Stimulated activated CD8-positive, alpha-beta memory T cell treated with anti-CD3 and anti-CD28 coated beads, Interleukin-12 subunit alpha, Interleukin-12 subunit beta, amount 100 ng/mL, for 1 hour (primary cell): ENCODE measurements at places on chromosomes 2 and 18.

- DNase-seq, result no peak
These were observed 206.4 kb downstream of the NBAS start for GRCh38 chr2:15354596-15355366.

- no peak for DNase-seq
These were observed 24.6 kb downstream of the GPR55 start for GRCh38 chr2:230900336-230900995.

GRCh38 chr2:180227461-180227860, 220.4 kb upstream of the CWC22 start:
- no peak for DNase-seq

DNA sequence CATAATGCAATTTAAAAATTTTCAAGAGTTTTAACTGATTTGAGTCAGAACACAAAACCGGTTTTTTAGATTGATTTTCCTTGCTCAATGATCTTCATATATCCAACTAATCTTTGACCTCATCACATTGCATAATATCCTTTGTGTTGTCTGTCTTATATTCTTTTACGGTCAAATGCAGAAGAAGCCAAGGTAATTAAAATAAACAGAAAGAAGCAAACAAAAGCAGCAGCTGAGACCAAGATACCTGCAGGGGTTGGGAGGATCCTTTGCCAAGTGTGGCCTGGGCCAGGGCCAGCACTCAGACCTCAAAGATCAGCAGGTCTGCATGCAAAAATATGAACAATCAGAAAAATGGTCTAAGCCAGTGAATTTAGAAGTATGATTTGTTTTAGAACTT, 428.9 kb upstream of the NETO1 start:
- no peak for DNase-seq

- DNase-seq, result no peak
These were observed 1.4 kb downstream of the FZD5 start for GRCh38 chr2:207768168-207768865.

DNA sequence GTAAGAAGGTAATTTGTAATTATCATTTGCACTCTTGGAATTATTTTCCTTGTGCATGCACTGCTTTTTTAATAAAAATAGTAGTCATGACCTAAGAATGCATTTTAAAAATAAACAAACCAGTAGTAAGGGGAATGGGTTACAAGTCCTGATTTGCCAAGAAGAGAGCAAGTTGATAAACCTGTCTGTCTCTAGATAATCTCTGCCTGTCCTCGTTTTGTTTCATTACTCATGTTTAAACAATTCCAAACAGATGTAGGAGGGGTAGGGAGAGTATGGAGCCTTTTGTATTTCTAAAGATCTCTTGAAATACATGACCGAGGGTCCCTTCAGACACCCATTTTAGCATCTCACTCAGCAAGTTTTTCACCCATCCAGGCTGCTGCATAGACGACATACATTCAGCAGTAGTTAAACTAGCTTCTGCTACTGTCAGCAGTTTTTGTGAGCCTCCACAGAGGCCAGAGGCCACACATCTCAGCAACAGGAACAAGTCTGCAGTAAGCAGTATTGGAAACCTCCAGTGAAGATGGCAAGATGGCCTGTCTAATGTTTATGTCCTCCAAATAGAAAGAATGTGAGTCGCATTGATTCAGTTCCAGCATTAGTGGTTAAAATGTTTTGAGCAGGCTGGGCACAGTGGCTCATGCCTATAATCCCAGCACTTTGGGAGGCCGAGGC, 2.3 kb upstream of the EXOC6B start:
- no peak for DNase-seq

DNA sequence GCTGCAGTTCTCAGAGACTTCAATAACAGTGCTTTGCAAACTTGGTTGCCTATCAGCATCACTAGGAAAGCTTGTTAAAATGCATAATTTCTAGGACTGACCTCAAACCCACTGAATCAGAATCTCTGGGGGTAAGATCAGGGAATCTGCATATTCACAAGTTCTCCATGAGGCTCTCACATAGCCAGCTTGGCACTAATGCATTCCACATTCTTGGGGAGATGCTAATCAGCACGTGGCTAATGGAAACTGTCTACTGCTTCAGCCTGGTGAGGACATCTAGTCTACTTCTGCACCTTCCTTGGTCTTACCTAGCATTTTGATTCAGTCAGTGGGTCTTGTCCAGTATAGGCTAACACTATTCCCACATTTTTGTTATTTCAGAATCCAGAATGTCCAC, 56.3 kb downstream of the RBKS start:
- no peak for DNase-seq

DNA sequence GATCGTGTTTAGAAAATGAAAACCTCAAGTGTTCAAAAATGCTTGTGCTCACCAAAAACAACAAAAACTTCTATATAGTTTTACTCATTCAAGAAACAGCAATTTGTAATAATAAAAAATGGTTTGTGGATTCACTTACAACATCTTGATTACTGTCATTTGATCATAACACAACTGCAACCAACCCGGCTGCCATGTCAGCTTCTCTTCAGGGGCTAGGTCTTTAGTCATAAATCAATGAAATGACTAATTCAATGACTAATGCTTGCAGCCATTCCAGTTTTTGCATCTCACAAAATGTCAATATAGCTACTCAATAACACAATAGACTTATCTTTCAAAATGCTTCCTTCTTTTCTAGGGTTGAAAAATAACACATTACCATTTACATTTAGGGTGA, 128.0 kb downstream of the OLA1 start:
- no peak for DNase-seq

DNA sequence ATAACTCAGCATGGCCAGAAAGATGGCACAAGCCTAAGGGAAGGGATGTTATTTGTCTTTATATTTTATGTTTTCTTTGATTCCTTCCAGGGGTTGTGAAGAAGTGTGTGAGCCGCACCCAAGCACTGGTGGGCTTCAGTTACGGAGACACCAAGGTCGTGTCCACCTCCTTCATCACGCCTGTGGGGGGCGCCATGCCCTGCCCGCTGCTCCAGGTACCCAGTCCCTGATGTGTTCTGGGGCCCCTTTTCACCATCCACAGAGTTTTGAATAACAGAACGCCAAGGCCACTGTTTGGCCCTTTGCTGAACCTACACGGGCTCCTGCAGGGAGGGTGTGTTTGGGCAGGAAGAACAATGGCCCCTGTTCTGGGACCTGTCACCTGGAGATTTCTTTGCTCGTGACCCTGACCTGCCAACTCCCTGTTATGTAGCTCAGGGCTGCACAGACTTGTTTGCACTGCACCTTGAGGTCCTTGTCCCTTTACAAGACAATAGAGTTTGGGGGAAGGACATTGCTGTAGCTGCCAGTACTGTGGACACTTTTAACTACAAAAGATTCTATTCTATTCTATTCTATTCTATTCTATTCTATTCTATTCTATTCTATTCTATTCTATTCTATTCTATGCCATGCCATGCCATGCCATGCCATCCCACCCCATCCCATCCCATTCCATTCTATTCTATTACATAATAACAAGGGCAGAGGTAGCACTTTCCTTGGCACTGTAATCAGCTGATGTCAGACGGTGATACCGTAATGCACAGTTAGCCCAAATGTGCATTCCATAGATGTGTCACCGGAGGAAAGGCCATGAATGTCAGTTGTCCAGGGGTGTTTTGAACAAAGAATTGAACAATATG, 48.2 kb upstream of the CNGA3 start:
- no peak for DNase-seq

GRCh38 chr2:221429741-221430491, 142.2 kb downstream of the EPHA4 start:
- no peak for DNase-seq
